NCI-H2081 treated with DMSO at 0.1 percent for 48 hours (cell line): ENCODE measurements at places on chromosomes 4 and X.

DNA sequence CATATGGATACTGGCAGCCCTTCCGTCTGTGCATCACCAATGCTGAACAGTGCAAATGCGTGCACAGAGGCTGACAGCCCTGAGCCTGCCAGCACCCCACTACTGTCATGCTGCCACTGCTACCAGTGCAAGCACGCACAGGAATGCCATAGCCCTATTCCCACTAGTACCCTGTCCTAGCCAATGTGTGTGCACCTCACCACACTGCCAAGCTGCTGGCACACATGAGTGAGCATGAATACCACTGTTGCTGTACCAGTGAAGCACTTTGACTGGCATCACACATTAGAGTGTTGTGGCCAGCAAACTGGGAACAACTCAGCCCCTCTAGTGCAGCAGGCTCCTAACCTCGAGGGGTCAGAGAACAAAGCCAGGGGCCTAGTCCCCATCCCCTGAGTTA is 102.9 kb upstream of the PCDH10 start:
- no peak for DNase-seq

- no peak for DNase-seq
These were observed 12.9 kb downstream of the TMEM154 start for GRCh38 chr4:152666946-152667345.

- DNase-seq = no peak
These were observed 461.4 kb downstream of the NAF1 start for GRCh38 chr4:162705130-162705803.

DNA sequence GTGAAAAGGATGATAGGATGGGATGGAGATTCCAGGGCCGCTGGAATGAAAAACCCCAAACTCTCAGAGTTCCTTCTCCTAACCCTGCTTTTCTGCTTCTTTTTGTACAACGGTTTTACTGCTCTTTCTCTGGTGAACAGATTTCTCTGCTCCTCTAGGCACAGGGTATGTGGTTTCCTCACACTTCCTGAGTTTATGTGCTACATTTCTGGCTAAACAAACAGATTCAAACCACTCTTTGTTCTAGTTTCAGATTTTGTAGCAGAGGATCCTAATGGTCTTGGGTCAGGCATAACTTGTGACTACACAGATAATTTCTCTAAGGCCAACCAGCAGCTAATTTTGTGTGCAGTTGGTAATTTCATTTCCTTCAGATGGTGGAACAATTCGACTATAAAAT is 52.6 kb downstream of the OSTC start:
- DNase-seq = no peak

DNA sequence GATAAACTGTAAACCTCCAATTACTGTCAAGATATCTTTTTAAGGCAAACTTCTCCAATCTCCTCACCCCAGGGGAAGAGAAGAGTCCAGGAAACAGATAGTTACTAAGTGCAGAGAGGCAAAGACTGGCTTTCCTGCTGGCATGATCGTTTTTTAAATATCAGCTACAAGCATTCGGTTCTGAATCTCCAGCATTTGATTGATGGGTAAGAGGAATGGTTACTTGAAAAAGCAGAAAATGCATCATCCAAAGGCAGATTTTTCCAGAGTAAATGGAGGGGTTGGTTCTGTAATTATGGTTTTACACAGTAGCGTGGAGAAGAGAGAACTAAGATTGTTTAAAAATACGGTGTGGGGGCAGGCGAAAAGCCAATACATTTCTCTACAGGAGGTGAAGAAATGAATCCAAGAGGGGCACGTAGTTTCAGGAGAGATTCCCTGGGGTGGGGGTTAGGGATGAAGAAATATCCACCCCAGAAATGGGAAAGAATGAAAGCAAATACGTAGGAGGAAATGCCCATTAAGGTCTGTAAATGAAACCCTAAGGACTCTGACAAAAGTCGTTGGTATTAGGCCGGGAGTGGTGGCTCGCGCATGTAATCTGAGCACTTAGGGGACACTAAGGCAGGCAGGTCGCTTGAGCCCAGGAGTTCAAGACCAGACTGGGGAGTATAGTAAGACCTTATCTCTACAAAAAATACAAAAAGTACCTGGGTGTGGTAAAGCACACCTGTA is 248.3 kb downstream of the DHRSX start:
- DNase-seq = no peak

DNA sequence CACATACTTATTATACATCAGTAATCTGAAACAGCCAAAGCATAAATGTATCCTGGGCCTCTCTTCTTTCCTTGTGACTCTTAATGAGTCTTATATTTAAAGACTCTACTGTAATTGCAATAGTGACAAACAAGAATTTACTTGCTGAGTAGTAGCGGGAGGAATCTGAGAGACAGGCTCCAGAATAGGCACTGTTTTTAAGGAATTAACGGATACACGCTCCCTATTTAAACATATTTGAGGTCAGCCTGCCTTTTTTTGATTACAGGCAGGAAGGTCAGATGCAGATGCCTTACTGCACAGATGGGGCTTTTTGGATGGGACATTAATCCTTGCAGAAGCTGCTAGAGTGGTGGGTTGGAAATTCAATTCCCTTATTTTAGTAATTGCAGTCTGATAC is 196.3 kb upstream of the ANXA3 start:
- DNase-seq = no peak

DNA sequence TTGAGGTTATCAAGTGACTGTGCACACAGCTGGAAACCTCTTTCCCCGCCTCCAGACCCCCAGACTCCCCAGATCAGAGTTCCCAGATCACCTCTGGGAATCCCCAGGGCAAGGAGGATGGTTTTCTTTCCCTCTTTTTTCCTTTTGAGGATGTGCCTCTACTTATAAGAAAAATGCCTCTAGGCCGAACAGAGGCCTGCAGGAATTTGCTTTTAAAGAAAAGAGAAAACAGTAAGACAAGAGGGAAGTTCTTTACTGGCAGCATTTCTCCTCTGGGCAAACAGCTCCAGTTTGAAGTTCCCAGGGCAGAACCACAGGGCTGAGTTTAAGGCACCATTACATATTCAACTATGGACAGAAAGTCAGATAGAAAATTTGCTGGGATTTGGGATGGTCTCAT is 837.9 kb upstream of the LCORL start:
- DNase-seq = no peak

DNA sequence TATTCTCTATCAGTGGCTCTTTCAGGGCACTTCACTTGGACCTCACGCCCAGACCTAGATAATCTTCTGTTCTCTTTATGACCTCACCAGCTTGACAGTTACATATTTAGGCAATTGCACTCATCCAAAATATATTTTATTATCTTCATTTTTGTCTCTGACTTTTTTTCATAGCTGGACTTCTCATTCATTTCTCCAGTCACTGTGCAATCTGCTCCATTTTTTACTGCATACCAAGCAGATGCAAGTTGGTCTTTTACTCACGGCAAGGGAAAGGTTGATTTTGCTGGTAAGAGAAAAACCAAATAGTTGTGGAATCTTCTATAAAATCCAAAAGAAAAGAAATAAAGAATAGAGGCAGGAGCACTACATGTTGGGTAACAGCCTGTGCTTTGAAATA is 31.7 kb downstream of the MAD2L1 start:
- no peak for DNase-seq

- no peak for DNase-seq
These were observed 66.9 kb downstream of the STOX2 start for GRCh38 chr4:183971929-183972490.
